ENCODE measurements at places on chromosomes 6 and 20.

GRCh38 chr6:44725070-44725469 is 337.6 kb downstream of the CDC5L start:
- no peak for DNase-seq

DNA sequence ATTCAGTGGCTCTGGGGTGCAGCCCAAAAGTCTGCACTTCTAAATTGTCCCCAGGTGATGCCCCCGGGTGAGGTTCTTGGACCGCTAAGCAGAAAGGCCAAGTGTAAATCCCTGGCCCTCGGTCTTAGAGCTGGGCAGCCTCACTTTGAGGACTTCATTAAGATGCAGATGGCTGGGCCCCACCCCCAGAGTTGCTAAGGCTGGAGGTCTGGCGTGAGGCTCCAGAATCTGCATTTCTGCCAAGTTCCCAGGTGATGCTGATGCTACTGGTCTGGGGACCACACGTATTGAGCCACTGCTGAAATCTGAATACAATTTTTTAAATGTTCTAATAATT is 735 bp upstream of the SLC23A2 start:
- DNase-seq: no peak

- no peak for DNase-seq
Measured at GRCh38 chr20:62129731-62130531, 7.7 kb downstream of the LSM14B start.

DNA sequence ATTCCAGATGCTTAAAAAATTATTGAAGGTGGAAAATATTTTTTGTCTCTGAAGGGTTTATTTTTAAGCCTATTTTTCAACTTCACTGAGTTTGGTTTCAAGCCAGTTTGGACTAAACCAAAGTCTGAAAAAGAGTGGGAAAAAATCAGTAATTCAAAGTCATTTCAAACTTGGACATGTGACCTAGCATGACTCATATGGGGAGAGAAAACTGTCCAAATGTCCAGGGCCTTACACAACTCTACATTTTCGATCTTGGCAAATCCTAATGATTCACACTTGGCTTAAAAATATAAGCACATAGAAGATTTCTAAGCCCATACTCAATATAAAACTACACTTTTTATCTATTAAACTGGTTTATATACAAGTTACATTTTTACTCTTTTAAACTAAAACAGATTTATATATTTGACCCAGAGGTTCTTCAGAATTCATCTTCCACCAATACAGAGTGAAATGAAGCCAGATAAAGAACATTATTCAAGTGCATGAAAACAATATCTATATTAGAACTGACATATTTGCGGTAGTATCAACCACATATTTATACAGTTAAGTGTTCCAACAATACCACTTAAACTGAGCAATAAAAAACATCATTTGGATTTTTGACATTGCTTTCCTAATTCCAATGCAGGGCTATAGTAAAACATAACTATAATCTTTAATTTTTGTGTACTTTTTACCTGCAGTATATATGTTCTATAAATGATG is 110.3 kb upstream of the TCF21 start:
- no peak for DNase-seq

- no peak for DNase-seq
Measured at GRCh38 chr20:46361381-46361780, 45.0 kb downstream of the ELMO2 start.

DNA sequence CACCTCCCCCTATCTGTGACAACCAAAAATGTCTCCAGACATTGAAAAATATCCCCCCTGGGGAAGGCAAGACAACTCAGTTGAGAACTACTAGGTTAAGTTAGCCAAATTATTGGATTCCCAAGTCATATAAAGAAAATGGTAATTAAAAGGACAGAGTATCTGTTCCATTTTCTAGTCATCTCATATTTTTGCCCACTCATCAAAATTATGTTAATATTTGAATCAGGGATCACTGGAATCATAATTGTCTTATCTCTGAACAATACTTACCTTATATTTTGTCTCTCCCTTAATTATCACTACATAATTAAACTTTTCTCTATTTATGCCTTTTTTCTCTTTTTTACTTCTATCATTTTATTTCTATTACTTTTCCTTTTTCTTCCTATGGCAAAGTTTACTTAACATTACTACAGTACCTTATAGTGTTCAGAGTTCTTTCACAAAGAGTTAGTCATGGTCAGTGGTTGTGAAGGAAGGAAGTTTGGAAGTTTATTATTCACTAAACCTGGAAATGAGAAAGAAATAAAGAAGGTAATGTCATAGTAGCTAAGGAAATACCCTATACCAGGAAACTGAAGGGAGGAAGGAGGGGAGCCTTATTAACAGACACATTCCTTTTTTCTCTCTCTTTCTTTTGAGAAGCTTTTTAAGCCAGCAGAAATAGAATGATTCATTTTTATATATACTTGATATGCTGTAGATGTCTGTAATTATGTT is 332.9 kb downstream of the COL12A1 start:
- no peak for DNase-seq
